ENCODE measurements at places on chromosomes 2 and 18.

DNA sequence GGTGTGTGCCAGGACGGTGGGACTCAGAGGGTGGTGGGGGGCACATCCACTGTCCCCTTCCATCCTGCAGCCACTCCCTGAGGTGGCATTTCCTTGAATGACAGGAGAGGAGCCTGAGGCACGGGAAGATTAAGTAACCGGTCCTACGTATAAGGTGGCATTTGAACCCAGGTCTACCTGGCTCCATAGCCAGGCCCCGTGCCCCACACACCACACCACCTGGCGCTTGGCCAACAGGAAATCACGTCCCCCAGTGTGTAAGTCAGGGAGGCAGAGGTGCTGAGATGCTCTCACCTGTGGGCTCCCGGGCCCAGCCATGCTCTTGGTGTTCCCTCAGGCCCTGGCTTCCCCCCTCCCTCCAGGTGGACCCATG lies 53.7 kb downstream of the HPCAL1 start:
- DNase-seq: no peak

DNA sequence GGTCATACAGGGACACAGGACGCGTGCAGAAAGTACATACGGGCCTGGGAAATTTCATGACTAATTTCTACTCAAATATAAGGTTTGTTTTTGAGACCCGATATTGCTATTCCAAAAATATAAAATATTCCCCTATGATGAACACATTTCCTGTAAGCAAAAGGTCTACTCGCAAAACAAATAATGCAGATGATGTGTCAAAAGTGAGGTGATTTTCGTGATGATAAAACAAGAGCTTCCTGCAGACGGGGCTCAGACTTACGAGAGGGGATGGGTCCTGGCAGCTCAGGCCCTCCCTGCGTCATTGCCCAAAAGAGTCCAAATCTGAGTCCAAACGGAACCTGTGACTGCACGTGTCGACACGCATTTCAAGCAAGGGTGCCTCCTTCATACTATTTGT lies 62.7 kb downstream of the MBP start:
- no peak for DNase-seq

DNA sequence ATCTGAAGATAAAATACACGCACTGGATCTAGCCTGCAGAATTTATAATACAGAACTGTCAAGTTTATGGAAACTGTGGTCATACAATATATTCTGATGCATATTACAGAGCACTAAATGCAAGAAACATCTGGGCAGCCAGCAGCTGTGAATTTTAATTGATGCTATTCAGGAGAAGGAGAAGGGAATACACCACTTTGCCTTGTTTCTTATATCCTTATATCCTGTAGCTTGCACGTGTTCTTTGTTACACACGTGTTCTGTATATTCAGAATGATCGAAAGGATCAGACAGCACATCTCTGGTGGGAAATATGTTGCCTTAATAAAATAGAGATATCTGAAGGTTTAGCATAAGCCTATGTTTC lies 335.8 kb downstream of the AGPS start:
- no peak for DNase-seq

DNA sequence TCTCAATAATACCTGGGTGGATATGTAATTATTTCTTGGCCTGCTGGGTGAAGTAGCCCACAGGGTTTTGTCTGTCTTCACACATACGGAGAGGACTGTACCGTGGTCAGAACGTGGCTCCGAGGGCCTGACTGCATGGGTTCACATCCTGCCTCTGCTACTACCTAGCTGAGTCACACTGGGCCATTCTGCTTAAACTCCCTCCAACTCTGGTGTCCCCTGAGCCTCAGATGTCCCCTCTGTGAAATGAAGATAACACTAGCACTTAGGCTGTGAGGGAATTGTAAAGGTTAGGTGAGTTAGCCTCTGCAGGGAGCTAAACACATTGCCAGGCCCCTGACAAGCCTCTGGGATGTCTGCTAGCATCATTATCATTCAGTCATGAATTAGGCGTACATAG lies 120.1 kb upstream of the NABP1 start:
- DNase-seq: no peak

GRCh38 chr2:231632559-231633142 lies 40.0 kb downstream of the TEX44 start:
- no peak for DNase-seq

DNA sequence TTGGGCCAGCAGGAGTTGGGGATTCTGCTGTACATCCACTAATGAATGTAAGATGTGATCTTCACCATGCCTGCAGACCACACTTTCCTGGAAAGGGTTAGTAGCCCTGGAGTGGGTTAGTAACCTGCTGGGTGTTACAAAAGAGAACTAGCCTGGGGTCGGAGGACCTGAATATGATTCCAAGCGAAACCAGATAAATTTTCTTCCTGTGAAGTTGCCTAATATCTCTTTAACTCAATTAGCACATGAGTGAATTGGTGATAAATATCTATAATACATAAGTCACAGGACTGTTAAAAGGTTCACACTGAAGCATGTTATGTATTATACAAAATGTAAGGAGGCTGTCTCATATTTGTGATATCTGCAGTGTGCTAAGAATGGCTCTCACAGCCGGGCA lies 291.0 kb downstream of the CNTNAP5 start:
- no peak for DNase-seq

DNA sequence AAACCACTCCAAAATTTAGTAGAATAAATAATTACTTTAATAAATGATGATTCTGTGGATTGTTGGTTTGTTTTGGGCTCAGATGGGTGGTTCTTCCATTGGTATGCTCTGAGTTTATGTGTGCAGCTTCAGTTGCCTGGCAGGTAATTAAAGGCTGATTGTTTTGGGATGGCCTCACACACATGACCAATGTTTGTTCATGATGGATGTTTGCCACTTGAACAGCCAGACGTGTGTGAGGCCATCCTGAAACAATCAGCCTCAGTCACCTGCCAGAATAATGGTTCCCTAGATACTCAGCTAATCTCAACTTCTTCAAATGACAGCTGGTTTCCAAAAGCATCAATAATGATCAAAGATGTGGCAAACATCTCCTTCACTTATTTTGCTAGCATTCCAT lies 352.5 kb upstream of the GULP1 start:
- DNase-seq: no peak

GRCh38 chr18:7735626-7736175 lies 168.6 kb downstream of the PTPRM start:
- no peak for DNase-seq

DNA sequence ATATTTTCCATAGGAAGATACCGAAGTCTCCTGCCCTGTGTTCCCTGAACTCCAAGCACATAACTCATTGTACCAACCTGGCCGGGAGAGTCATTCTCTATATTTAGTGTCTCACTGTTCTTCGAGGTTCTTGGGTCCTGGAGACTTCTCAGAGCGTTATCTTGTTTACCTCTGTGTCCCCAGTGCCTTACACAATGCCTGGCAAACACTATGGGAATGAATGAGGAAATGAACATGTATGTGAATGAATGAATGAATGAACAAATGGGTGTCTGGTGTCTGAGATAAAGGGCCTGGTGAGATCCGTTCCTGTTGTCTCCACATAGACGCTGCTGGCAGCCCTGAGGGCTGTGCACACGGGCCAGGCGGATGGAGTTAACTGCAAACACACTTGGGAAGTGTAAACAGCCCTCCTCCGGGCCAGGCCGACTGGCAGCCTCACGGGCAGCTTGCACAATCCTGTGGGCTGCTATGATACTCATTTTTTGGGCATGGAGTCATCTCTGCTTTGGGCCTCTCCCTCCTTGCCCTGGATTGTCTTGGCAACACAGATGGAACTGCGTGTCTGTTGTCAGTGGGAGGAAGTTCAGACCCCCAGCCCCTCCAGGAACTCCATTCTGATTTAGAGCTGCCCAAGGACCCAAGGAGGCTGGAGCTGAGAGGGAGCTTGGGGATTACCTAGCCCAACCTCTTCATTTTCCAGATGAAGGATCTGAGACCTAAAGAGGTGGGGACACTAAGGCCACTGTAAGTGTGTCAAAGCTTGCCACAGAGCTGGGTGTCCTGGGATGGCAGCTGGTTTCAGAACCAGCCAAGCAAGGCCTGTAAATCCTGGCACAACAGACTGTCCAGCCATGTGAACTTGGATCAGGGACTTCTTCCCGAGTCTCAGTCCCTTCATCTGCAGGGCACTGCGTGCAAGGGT lies 124.4 kb downstream of the INHBB start:
- DNase-seq: no peak

DNA sequence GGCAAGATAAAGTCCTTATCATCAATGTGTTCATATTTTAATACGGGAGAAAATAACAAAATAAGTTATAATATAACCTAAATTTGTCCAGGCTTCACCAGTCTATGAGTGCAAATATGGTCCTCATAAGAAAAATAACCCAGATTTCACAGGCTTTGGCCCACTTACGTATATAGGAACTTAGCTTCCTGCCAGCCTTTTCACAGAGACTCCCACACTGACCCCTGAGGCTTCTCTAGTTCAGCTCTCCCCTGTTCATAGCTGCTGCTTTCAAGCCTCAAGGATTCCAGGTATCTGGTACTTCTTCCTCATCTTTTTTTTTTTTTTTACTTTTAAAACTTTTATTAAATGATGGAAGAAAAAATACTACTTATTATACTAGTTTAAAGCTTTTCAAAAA lies 74.9 kb upstream of the PELI1 start:
- DNase-seq: no peak

GRCh38 chr18:50038448-50038847 lies 156.5 kb downstream of the MYO5B start:
- no peak for DNase-seq

DNA sequence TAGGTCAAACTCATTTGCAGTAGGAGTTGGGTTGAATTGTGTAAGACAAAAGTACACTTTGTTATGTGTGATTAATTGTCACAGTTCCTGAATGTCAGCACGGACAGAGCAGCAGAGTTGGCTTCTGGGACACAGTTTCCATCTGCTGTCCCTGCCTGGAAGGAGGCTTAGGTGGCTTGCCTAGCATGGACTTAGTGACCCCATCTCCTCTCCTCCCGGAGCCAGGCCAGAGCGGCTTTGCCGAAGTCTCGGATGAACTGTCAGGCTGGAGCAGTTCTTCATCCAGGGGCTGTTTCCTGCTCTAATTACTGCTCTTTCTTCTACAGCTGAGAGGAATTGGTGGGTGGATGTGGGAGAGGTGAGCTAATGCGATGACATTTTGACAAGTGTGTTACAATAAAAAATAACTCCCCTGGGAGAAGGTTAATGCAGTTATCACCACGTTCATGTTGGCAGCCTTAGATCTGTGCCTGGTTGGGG lies 102.0 kb downstream of the SH3RF3 start:
- DNase-seq: no peak

GRCh38 chr2:105675841-105676240 lies 68.9 kb upstream of the NCK2 start:
- DNase-seq: no peak

DNA sequence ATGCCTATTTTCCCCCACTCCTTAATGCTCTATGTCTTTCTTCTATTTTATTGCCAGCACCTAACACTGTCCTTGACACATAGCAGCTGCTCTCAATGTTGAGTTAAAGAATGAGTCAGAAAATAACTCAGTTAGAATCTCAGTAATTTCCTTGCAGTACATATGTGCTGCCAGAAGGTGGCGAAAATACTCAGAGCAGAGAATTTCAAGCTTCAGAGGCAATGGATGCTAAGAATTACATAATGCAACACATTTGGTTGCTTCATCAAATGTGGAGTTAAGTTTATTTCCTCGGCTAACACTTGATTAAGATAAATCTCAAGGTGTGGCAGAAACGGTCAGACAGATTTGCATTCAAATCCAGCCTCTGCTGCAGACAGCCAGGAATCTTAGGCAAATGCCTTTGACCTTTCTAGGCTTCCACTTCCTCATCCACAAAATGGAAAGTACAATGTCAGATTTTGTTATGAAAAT lies 105.6 kb downstream of the VSNL1 start:
- peak; percentile 22 for DNase-seq

GRCh38 chr18:22228976-22229375 lies 59.6 kb downstream of the GATA6 start:
- no peak for DNase-seq

- DNase-seq: no peak
Observed at GRCh38 chr2:47336259-47337238, 66.4 kb upstream of the MSH2 start.

- DNase-seq: no peak
Observed at GRCh38 chr2:124540805-124541204, 515.7 kb downstream of the CNTNAP5 start.

DNA sequence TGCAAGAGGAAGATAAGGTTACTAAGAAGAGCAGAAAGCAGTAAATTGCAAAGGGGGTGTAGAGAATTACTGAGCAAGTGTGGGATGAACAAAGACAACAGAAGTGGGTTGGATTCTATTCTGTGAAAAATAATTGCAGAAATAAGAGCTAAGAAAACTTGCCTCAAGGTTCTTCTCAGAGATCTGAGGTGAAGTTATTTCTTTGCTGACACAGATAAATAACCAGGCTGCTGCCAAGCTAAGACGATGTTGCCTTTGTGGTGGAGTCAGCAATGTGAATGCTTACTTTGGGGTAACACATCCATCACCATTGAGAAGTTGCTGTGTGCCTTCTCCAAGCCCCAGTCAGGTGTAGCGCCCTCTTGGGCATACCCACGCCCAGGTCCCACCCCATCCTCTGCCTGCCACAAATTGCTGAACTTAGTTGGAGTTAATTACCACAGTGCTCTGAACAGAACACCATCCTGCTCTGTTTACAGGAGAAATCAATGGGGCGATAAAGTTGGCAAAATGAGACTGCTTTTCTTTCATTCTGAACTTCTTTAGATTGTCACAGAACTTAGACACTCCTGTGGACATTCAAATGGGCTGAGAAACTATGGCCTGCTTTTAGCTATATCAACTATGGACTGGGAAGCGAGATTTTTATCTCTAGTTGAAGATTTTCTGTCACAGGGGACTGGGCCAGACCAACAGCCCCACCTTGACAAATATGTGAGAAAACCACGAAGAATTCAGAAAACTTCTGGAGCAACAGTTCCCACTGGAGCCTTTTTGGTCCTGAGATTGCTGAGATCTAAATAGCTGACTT lies 283.6 kb downstream of the TMX3 start:
- no peak for DNase-seq

DNA sequence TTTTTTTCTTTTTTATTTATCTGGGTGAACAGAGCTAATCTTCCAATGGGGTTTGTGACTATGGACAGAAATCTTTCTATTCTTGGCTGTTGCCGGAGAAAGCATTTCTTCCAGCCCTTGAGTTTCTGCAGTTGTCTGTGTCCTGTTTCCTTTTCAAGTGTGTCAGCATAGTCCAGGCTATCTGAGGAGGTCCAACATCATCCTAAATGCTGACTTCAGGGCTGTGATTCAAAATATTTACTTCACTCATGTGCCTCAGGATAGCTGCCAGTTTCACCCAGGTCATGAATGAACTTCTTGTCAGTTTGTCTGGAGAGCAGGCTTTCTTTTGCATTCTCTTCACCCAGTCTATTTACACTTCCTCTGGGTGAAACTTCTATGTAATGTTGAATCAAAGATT lies 27.9 kb downstream of the ITGAV start:
- no peak for DNase-seq
